Amniotic epithelial cell (primary cell): ENCODE measurements at places on chromosomes 7 and 10.
A peak's percentile ranks its signal among the peaks of the same experiment; 100 is the strongest.

DNA sequence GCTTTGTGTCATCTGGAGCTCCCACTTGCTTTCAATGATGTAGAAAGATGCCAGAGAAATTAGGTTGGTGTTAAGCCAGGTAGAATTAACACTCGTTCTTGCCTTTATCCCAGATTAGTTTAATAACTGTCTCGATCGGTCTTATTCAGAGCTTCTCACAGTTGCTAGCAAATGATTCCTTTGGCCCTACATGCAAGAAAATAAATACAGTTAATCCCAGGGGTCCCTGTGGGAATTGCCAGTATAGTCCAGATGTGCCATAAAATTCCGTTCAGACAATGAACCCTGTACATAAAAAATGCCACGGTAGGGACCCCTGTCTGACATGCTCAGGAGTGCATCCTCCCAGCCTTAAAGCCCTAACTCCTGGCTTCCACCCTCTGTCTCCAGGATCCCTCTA is 207.5 kb downstream of the ARHGAP12 start:
- no peak for DNase-seq

DNA sequence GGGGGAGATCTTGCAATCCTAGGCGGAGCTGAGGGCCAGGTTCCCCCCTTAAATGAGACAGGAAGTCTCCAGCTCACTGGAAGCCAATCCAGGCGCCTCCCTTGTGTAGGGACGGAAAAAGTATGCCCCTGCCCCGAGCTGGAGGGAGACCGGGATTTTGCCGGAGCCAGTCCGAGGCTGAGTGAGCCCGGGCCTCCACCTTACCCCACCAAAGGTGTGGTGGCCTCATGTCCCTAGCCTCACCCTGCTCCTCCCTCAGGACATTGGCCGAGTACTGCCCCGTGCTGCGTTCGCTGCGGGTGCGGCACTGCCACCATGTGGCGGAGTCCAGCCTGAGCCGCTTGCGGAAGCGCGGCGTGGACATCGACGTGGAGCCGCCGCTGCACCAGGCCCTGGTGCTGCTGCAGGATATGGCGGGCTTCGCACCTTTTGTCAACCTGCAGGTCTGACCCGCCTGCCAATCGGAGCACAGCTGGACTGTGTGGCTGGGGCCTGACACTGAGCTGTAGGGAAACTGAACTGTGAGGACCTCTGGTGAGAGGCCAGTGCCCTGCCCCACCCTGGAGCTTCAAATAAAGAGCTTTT is 2.0 kb downstream of the FBXL15 start:
- peak; percentile 61 for DNase-seq

GRCh38 chr7:1323178-1324027 is 90.7 kb downstream of the UNCX start:
- DNase-seq = peak; percentile 55

DNA sequence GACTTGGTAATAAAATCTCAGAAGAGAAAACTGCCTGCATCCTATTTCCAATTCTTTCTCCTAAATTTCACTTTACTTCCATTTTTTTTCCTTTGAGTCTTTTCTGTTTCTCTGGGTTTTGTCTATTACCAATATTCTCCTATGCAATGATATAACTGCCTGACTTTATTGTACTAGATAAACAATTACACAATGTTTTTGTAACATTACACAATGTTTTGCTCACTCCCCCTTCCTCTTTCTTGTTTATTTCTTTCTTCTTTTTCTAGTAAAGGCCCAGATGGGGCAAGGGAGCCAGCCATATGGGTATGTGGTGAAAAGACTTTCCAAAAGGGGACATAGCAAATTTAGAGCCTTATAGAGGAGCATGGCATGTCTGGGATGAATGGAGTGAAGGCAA is 278.7 kb upstream of the PHYHIPL start:
- DNase-seq = peak; percentile 9

DNA sequence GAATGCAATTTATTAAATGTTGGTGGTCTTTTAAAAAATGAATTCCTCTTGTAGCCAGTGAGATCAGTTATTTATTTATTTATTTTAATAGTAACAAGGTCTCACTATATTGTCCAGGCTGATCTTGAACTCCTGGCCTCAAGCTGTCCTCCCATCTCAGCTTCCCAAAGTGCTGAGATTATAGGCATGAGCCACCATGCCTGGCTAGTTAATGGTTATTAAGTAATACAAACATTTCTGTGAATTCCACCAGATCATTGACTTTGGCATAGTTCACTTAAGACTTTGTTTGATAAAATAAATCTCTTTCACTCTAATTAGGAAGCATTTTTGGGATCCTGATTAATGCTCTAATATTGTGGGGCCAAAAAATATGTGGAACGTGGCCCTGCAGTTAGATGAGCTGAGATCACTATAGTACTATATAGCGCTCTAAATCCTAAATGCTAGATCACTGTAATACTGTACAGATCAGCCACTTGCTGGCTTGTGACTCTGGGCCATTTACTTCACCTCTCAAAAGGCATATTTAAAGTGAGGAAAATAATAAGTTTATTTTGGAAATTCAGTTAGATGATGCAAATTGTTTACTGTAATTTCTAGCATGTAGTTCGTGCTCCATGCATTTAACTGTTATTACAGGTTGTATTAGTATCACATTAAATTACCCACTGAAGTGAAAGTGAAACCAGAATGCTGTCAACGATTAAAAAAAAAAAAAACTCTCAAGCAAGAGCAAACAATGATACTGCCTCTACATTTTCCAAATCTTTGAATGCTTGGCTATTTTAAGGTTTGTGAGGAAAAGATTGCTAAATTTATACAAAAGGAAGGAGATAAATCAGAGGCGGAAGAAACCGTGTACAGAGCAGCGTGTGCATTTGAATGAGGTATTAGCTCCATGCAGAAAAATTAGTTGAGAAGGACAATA is 15.9 kb upstream of the FAS start:
- no peak for DNase-seq

DNA sequence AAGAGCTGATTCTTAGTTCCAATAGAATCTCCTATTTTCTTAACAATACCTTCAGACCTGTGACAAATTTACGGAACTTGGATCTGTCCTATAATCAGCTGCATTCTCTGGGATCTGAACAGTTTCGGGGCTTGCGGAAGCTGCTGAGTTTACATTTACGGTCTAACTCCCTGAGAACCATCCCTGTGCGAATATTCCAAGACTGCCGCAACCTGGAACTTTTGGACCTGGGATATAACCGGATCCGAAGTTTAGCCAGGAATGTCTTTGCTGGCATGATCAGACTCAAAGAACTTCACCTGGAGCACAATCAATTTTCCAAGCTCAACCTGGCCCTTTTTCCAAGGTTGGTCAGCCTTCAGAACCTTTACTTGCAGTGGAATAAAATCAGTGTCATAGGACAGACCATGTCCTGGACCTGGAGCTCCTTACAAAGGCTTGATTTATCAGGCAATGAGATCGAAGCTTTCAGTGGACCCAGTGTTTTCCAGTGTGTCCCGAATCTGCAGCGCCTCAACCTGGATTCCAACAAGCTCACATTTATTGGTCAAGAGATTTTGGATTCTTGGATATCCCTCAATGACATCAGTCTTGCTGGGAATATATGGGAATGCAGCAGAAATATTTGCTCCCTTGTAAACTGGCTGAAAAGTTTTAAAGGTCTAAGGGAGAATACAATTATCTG is 1.6 kb downstream of the LRRTM3 start:
- DNase-seq = no peak

DNA sequence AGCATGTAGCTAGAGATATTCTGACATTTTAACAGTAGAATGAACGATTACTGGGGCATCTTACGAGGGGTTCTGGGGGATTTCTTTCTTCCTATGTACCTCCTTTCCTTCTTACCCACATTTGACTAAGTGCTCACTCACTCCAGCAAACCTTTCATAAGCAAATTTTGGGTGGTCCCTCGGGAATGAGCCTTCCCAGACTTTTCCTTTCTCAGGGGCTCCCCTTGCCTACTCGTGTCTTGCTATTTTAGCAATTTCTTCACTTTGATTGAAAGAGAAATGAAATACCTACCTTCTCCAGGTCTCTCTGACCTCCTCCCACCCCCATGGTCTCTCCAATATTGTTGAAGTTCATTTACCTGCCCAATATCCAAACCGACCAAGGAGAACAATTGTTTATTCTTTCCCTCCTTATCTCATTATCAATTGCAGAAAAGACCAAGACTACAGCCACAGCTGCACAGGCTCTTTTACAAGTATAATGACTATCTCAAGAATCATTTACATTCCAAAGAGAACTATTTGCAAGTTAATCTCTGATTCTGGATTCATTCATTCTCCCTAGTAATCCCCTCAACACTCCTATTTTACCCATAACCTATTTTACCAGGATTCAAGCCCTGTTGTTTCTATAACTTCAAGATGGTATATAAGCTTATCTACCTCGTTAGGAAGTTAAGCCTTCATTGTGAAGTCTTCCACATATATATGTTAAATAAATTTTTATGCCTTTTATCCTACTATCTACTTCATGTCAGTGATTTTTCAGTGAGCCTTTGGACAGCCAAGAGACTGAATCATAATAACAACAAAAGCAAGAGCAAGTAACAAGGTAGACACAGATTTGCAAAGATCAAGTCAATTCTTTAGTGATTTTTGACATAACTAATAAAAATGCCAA is 480.6 kb downstream of the IPMK start:
- DNase-seq = no peak
